ENCODE measurements at places on chromosomes 1 and 21.

DNA sequence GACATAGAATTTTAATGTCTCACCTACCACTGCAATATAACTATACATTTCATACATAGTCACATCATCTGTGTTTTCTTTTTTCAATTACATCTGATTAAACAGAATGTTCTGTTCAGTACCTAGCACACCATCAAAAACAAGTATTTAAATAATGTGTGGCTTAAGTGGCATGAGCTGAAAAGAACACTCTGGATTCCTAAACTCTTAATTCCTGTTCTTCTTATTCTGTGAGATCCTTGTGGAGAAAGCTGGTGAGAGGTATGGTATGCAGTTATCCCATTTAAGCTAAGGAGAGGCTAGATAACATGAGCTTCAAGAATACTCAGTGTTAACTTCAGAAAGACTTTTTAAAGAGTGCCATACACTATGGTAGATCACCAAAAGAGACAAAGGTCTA lies 5.5 kb downstream of the TP53BP2 start:
- DNase-seq = no peak

DNA sequence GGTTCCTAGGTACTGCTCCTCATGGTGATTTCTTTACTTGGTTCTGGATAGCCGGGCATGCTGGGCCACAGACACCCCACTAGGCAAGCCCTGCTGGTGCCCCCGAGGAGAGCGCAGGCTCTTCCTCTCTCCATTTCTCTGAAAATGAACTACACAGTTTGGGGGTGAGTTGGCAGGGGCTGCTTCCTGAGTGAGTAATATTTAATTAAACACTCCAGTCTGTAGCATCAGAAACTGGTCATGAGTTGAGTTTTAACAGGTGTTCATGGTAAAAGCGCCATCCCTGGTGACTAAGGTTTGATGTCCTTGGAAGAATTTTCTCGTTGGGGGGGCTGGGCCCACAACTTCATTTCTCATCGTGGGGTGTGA lies 1.7 kb downstream of the SPSB1 start:
- peak; percentile 82 for DNase-seq

- peak; percentile 50 for DNase-seq
Observed at GRCh38 chr1:85884372-85885035, 176.3 kb upstream of the ZNHIT6 start.

DNA sequence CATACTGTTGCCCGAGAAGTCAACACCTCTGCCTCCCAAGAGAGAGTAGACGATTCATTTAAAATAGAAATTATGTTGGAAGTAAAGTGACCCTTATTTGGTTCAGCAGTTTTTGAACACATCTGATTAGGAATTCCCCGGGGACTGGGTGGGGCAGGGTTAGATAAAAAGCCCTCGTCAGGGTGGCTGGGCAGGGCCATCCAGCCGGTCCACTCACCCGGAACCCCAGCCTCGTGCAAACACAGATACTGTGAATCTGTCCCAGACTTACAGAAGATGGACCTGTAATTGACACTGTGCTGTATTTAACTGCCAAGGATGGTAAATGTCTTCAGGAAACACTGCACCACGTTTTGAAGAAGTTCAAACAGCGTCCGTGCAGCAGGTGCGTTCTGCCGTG lies 63.7 kb downstream of the PRDM16 start:
- no peak for DNase-seq

DNA sequence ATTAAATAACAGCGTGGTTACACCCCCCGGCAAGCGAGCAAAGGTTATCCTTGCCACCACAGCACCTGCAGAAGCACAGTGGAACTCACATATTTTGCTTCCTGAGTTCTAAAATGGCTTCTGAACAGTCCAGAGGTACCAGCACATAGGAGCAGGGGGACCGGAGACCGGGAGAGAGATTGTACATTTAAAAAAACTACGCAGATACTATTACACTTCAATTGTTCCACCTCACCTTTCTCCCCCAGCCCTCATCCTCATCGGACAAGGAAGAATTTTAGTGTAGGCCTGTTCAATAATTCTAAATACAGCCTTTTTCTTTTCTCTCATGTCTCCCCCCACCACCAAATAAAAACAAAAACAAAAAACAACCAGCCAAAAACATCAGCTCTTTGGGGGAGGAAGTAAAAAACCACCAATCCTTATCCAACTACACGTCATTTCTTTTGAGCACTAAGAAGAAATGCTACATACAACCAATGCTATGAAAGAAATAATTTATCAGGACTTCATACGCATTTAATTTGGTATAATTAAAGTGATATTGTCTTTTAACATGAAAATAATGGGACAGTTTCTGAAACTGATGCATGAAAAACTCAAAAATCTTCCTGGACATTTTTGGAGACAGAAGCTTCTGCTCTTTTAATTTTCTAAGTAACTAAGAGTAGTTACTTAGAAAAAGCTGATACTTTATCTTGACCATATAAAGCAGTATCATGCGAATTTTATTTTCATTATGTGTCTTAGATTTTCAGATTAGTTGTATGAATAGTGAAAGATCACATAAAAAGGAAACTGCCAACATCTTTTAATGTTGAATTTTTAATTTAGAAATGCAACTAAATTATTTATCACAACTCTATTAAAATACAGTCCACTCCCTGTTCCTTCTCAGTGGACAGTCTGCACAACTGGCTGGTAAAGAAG lies 9.1 kb downstream of the CDKN2C start:
- no peak for DNase-seq

DNA sequence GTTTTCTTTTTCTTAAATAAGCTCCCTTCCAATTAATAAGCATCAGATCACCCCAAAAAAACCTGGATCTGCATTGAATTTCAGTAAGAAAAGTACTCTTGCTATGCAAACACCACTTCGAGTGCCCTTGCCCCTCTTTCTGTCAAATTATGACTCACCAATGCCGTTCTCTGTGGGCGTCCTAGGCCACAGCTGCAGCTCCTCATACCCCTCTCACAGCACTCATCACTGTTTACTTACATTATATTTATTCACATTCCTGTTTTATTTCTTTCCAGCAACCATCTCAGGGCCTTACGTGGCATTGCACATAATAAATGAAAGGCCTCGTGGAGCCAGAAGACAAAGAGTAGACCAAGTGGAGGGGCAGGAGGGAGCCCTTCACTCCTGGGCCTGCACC lies 99.1 kb upstream of the CTTNBP2NL start:
- no peak for DNase-seq

DNA sequence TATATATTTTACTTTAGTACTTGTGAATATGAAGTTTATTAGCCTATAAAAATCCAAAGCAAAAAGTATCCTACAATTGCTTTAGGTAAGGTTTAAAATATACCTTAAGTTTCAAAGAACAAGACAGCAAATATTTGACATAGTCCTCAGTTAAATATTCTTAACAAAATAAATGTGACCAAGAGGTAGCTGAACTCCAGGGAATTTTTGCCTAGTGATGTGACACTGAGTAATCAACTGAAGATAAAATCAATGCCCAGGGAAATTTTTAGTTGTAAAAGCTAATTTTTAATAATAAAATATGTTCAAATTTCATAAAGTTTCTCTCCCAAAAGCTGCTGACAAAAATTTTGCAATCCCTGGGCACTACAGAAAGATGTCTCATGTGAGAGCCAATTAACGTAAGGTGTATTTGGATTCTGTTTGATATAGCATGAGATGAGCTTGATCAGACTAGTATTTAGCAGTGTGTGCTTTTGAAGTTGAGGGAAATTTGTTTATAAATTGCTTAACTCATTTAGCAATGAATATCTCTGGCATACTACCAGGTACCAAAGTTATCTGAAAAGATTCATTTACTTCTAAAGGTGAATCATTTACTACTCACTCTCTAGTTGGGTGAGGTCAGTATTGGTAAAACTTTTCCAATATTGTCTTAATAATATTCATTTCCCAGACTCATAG lies 80.2 kb upstream of the PALMD start:
- no peak for DNase-seq

DNA sequence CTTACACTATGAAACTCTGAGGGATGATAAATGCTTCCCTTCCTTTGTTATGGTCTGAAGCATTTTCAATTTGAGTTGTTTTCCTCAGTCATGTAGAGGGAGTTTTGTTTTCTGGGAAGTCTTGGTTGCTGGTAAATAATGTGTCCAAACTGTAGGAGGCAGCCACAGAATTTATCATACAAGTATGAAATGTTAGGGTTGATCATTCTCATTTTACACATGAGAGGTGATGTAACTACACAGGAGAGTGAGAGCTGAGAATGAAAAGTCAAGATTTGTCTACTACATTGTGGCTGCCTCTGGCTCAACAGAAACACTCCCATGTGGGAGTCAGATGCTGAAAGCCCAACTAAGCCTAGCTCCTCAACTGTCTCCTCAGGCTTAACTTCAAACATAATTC lies 182.5 kb upstream of the SGIP1 start:
- peak; percentile 53 for DNase-seq

DNA sequence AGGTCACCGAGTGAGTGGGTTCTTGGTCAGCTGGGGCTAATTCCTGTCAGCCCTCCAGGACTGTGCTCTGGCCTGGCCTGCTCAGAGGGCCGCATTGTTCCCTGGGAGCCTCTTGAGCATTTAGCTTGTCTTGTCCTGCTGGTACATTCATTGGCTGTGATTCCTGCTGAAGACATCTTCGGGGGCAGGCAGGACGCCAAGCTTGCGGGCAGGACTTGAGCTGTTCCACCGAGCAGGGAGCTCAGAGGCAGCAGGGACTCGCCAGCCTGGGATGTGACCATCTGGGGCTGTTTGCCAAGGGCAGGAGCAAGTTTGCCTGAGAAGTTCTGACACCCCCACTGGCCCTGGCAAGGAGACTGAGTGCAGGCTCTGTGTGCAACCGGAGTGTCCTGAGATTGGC lies 7.0 kb upstream of the SLC26A9 start:
- DNase-seq = peak; percentile 34

DNA sequence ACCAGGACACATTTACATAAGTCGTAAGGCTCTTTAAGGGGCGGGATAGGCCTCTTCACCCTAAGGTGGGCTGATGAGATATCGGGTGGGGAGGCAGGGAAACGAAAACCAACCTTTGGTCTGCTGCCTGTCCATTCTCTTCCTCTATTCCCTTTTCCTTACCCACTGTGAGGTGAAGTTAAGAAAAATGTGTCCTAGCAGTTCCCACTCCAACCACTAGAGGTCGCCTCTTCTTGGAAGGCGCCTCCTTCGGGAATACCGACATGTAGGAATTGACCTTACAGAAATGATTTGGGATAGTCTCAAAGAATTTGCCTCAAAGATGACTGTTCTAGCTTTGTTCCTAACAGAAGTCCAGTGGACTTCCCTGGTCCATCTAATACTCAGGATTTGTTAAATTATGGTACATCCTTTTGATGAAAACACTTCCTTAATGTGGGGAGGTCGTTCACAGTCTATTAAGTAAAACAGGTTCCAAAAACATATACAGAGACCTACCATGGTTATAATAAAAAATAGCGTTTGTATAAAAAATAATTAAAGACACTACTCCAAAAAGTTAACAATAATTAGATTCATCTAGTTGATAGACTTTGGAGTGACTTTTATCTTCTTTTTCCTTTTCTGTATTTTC lies 14.1 kb downstream of the AZIN2 start:
- peak; percentile 76 for DNase-seq

DNA sequence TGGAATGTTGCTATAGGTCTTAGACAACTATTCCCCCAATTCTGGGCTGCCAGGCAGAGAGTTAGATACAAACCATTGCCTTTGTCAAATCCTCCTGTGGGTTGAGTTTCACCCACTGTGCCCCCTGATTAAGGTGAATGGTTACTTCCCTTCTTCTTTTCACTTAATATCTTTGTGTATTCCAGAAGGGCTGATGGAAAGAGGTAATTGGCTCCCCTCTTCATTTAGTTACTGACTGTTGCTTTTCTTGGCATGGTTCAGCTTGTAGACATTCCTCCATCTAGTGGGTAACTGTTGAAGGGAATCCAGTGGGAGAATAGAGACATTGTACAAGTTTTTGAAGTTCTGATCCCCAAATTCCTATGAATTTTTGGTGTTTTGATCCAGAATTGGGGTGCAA lies 43.8 kb upstream of the MACF1 start:
- DNase-seq = no peak

GRCh38 chr1:153354515-153355193 lies 3.0 kb upstream of the S100A9 start:
- no peak for DNase-seq

DNA sequence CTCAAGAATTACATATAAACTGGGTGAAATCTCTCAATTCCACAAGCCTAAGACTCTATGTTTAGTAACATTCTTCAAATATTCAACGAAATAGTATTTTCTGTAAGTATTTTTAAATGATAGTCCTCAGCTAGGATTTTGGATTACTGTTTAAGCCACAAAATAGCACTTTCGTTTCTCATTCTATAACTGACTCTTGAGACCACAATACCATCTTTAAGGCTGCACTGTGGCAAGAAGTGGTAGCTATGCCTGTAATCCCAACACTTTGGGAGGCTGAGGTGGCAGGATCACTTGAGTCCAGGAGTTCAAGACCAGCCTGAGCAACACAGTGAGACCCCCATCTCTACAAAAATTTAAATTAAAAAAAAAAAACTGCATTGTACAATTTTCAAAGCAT lies 126.7 kb downstream of the CDC42BPA start:
- DNase-seq = no peak

GRCh38 chr1:4020449-4020848 lies 120.4 kb upstream of the C1orf174 start:
- no peak for DNase-seq

DNA sequence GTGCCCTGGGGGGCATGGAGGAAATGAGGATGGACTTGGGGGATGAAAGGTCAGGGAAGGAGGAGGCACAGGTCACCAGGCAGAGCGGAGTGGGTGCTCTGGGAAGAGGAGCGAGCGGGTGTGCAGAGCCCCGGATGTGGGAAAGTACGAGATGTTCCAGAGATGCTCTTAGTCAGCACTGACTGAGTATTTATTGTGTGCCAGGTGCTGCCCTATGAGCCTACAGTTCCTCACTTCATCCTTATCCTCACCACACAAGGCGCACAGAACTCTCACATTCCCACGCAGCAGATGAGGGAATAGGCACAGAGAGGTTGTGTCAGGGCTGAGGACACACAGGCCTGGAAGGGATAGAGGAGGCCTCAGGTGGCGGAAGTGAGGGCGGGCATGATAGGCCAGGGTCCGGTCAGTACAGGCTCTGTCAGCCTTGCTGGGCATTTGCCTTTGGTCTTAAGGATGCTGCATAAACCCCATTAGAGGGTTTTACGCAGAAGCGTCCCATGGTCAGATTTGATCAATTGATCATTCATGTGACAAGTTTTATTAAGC lies 77.3 kb downstream of the ARHGEF10L start:
- no peak for DNase-seq

- peak; percentile 94 for DNase-seq
Observed at GRCh38 chr1:221344693-221345092, 397.2 kb downstream of the DUSP10 start.

GRCh38 chr1:69952676-69953075 lies 252.7 kb downstream of the LRRC40 start:
- peak; percentile 23 for DNase-seq

GRCh38 chr1:39917825-39918224 lies 16.1 kb upstream of the MYCL start:
- DNase-seq = no peak

DNA sequence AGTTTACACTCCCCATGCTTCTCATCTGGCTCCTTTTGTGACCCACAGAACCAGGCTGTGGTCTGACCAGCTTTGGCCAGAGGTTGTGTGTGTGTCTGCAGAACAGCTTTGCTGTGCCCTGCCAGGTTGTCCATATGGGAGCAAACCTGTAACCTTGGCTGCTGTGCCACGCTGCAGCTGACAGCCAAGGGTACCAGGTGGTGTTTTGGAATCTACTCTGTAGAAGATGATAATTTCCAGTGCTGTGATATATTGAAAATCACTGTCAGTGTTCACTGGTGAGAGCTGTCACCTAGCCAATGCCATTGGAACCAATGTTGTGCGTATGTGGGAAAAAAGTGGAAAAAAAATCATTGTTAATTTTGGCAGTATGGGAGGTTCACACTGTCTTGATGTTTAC lies 18.2 kb downstream of the CENPF start:
- DNase-seq = no peak

GRCh38 chr21:45222001-45222400 lies 65.7 kb downstream of the POFUT2 start:
- no peak for DNase-seq
